ENCODE measurements at places on chromosomes 1 and 21.

GRCh38 chr1:5519366-5520135 lies 472.7 kb downstream of the NPHP4 start:
- no peak for DNase-seq

DNA sequence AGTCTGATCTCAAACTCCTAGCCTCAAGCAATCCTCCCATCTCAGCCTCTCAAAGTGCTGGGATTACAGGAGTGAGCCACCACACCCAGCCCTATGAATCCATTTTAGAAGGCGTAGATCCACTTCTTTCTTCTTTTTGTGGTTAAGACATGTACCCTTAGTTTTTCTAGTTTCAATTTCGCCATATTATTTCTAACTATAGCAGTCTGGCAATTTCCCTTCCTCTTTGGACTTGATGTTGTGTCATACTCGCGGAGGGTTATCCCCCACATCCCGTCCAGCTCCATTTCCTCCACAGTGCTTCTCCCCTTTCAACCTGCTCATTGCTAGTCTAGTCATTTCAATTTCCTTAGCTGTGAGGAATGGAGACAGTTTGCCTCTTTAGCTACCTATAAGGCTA lies 5.2 kb upstream of the LRRC8D start:
- no peak for DNase-seq

DNA sequence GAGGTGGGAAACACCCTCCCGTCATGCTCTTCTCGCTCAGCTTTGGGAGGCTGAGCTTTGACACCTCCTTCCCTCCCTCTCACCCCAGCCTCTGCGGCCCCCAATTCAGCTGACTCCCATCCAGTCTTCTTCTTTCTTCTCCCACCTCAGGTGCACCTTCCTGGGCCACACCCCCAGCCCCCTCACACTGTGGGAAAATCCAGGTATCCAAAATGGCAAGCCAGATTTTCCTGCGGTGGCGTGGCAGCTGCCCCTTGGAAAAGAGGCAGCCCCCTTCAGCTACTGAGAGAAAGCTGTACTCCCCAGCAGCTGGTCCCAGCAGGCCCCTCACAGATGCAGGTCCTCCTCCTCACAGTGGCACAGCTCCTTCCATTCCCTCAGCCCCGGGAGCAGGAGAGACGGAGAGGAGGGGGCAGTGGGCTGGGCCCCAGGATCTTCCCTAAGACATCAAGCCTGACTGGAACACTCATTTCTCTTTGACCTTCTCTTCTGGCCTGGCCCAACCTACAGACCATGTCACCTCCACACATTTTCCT lies 61.6 kb downstream of the OPTC start:
- DNase-seq: no peak

GRCh38 chr1:12546771-12547585 lies 71.0 kb downstream of the DHRS3 start:
- no peak for DNase-seq

DNA sequence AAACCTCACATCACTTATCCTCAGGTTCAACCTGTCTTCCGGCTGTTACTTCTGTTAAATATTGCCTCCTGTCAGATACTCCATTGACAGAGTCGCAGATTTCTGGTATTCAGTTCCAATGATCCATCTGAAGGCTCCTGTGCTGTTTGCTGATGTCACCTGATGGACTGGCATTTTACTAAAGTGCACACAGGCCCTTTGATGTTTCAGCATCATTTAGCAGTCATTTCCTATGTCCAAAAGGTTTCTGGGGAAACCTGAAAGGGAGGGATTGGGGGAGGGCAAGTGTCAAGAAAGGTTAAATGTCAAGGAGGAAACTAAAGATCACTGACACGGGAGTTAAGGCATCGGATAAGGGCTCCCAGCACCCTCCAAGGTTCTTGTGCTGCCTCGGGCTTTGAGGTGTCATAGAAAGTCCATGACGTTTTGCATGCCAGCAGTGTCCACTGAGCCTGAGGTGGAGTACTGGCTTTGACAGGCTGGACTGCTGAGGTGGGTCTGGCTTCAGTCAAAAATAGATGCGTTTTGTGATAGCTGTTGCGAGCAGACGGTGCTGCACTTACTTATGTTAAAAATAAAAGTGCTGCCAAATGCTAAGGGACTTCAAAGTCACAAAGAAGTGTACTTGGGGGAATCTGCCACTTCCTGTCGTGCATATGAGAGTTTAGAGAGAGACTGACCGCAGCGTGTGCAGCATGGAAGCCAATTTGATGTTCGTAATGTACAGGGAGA lies 30.8 kb downstream of the XCL2 start:
- no peak for DNase-seq

GRCh38 chr1:230080822-230081221 lies 13.8 kb downstream of the GALNT2 start:
- DNase-seq: no peak

- DNase-seq: no peak
Measured at GRCh38 chr1:238960071-238960470, 426.3 kb upstream of the CHRM3 start.

DNA sequence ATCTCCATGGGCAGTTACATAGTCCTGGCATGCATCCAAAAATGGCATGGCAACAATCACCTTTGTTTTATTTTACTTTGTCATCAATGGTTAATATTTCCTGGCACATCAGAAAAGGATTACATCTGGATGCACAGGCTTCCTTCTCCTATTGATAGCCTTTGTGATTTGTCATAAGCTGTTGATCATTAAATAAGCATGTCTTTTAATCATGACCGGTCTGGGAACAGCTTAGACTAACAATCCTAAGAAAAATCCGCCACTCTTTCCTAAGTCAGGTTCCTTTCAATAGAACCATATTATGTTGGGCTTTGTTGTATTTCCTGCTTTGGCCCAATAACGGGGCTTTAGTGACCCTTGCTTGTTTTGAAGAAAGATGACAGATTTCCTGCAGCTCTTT lies 330.6 kb downstream of the DUSP10 start:
- no peak for DNase-seq

DNA sequence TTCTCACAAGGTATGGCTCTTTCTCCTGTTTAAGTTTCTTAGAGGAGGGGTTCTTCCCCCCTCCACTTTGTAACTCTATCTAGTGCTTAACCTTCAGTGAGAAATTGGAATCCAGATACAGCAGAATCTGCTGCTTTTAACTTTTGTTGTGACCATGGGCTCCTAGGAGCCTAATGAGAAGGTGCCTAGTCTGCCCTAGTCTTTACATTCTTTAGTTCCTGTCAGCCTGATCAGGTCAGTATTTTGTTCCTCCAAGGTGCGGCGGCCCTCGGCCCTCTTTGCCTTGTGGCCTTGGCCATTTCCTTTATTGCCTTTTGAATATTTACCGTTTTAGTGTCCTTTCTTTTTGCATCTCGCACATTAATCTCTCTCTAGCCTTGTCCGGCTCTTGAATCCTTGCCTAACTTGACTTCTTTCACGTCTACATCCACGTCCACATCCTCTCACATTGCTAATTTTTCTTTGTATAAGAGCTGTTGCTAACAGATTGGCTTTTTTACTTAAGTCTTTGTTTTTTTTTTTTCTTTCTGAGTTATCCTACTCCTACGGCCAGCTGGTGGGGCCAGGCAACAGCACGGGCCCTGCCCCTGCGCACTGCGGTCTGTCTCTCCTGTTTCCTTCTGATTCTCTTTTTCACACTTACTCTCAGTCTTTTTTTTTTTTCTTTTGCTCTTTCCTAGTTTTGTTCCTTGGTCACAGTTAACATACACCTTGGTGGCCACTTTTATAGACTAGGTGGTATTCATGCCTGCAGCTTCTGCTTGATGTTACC lies 49.0 kb downstream of the SFPQ start:
- DNase-seq: no peak

GRCh38 chr21:39136711-39137110 lies 46.5 kb downstream of the PSMG1 start:
- no peak for DNase-seq

- no peak for DNase-seq
Measured at GRCh38 chr1:41678111-41678878, 193.8 kb upstream of the EDN2 start.

DNA sequence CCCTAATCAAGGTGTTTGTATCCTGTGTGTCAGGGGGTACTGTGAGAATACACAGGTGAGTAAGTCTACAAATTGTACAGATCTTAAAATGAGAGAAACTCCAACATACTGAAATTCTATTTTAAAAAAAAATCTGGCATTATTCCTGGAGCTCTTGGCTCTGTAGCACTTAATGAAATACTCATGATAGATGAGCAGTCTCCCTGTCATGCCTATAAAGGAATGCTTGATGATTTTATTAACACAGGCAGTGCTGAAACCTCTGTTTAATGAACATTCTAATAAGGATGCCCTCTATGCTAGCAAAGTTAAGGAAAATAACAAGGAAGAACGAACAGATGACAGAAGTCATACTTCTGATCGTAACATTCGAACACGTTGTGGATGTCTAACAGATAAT lies 233.9 kb upstream of the NEGR1 start:
- no peak for DNase-seq

DNA sequence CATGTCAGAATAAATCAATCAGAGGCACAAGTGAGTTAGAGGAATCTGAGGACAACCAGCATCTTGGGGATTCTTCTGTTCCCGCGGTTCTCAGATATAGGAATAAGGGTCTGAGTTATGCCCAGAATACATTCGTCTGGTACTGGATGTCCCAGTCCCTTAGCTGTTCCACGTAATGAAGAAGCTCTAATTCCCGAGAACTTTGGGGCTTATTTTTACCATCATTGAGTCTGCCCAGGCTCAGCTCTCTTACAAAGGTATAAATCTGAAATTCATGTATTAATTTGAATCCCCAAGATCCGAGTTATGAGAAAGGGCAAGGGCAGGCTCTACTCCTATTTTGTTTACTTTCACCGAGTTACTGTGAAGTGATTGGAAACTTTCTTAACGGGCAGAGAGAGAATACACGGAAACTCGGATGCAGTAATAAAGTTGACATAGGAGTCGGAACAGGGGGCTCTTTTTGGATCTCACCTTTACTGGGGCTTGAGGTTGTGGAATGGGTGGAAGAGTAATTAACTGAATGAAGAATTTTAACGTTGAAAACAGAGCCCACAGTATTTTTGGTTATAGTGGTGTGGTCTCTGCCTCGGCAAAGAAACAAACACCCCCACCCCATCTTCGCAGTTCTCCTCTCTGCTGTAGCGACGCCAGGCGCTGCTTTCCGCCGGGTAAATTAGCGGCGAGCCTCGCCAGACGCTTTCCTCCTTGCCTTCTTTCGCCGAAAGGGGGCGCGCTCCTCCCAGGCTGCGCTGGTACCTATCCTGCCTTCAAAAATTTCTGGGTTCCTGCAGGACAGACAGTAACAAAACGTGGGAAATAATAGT lies 7.1 kb downstream of the PRRX1 start:
- no peak for DNase-seq

- no peak for DNase-seq
Measured at GRCh38 chr1:90823686-90824085, 106.6 kb upstream of the BARHL2 start.

GRCh38 chr1:22245726-22246125 lies 102.8 kb upstream of the WNT4 start:
- DNase-seq: no peak

DNA sequence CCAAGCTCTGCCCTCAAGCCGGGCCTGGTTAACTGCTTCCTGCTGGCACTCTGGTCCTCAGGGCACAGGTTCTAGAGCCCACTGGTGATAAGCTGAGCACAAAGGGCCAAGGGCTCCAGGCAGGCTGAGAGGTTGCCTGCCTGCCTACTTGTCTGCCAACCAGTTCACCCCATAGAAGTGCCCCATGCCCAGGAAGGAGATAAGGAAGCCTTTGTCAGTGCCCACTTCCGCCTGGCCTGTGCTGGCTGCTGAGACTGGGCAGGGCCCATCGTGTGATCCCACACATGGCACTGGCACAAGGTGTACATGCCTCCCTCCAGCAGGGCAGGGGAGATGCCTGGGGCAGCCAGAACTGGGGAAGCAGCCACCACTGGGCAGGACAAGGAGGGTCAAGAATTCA lies 24.1 kb downstream of the SLC9A1 start:
- no peak for DNase-seq

DNA sequence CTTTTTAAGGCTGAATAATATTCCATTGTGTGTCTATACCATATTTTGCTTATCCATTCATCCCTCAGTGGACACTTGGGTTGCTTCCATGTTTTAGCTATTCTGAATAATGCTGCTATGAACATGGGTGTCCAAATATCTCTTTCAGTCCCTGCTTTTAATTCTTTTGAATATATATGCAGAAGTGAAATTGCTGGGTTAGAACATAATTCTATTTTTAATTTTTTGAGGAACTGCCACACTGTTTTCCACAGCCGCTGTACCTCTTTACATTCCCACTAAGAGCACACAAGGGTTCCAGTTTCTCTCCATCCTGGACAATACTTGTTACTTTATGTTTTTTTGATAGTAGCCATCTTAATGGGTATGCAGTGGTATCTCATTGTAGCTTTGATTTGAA lies 65.6 kb downstream of the RIMS3 start:
- DNase-seq: no peak

All from amygdala (tissue), 56 donors.